Activated CD8-positive, alpha-beta memory T cell treated with anti-CD3 and anti-CD28 coated beads for 4 hours (primary cell): ENCODE measurements at places on chromosomes 5 and 9.

DNA sequence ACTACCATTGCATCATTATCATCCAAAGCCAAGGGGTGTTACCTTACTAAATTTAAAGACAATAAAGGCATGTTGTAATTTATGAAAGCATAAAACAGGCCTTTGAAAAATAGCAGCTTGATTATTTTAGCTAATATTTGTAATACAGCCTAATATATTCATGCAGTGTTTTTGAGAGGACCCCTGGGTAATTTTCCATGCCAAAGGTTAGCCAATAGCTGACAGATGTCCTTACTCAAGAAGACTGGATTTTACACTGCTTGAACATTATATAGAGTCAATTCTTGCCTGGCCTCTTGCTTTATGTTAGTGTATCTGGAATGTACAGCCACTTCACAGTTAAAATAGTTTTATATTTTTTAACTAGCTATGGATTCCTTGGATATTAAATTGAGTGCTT is 337.8 kb upstream of the PAPPA start:
- DNase-seq: no peak

DNA sequence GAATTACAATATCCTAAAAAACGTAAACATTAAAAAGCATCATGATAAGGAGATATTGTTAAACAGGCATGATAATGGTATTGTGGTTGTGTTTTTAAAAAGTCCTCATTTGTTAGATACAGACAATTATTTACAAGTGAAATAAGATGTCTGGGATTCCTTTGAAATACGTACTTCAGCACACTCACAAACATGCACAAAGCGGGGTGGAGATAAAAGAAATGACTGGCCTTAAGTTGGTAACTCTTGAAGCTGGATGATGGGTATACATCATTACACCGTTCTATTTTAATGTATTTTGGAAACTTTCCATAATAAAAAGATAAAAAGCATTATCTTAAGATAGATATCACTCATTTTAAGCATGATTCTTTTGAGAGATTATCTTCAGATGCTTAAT is 1.0 kb downstream of the FAM200C start:
- no peak for DNase-seq

- DNase-seq: peak; percentile 7
Measured at GRCh38 chr5:100430268-100431195, 104.6 kb upstream of the FAM174A start.

DNA sequence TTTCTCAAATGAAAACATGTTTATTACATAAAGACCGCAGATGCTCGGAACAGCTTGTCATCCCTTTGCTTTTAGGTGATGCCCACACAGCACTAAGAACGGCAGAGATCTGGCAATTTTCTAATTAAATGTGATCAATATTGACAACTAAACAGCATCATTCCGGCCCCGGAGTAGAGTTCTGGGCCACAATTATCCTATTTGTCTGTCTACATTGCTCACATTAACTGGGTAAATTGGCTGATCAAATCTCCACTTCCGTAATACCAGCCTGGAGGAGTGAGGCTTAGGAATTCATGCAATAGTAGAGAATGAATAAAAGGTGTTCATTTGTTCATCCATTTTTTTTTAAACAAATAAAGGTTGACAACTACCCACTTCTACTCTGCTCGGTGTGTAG is 245.1 kb upstream of the C9orf72 start:
- no peak for DNase-seq

- no peak for DNase-seq
Measured at GRCh38 chr9:129803676-129804060, 684 bp downstream of the TOR1B start.

DNA sequence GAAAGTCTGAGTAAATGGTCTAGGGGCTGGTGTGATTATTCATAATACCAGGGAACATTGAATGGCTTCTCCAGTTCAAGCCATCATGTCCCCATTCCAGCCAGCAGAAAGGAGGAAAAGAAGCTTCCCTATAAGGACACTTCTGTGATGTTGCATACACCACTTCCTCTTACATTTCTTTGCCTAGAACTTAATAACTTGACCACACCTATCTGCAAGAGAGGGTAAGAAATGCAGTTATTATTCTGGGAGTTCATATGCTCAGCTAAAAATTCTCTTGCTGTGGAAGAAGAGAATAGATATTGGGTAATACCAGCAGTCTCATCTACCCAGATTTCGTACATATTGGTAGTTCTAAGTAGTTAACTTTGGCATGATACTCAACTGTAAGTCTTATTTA is 166.1 kb downstream of the SLC28A3 start:
- no peak for DNase-seq

GRCh38 chr5:59116231-59116865 is 533.5 kb downstream of the RAB3C start:
- no peak for DNase-seq
